ENCODE measurements at places on chromosomes 11 and 22. TPM values are rescaled to one million over a fixed set of nuclear protein-coding genes. Genes with fewer than 3 reads are reported as not detected.

- H3K4me3 ChIP-seq: no peak overlapping the region
- no peak for DNase-seq
- H3K27ac ChIP-seq: no peak overlapping the region
- H3K4me1 ChIP-seq: no peaks in the 10 kb centered on the region
- H3K36me3 ChIP-seq: no peaks in the 10 kb centered on the region
These were observed 813.3 kb downstream of the OPCML start for GRCh38 chr11:132718711-132719671.

DNA sequence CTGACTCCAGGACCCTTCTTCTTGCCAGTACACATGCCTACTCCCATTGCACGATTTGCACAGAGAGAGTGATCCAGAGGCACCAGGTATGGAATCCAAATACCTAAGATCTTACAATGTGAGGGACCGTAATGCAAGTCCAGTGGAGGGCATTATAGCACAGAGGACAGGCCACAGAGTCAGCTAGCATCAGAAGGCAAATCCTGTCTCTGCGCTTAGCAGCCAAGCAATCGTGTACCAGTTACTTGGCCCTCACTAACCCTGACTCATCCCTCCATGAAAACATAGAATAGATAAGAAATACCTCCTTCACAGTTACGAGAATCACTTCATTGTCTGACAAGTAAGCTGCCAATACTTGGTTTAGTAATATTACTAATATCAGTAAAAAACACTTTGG lies 69.7 kb upstream of the SLC6A5 start:
- no peak for DNase-seq
- H3K27me3 ChIP-seq: no peaks in the 10 kb centered on the region
- H3K36me3 ChIP-seq: no peaks in the 10 kb centered on the region
- no peak overlapping the region for H3K4me3 ChIP-seq
- H3K4me1 ChIP-seq: no peaks in the 10 kb centered on the region

- H3K36me3 ChIP-seq: peaks cover 6% of the 10 kb centered on the region
- H3K27ac ChIP-seq: no peak within 1 kb of the TSS
- peak within 1 kb of the TSS; percentile 69 for H3K4me3 ChIP-seq
- DNase-seq: no peak
These were observed at the start of gene MCAM for GRCh38 chr11:119316729-119317591. Gene MCAM (minus strand): TSS chr11:119317130. CDS start chr11:119317101, 29 bp downstream.

GRCh38 chr11:46237248-46238077 lies 40.0 kb upstream of the CREB3L1 start:
- DNase-seq: peak; percentile 96
- H3K4me1 ChIP-seq: peaks cover 34% of the 10 kb centered on the region
- H3K27ac ChIP-seq: peak overlapping the region; percentile 55

DNA sequence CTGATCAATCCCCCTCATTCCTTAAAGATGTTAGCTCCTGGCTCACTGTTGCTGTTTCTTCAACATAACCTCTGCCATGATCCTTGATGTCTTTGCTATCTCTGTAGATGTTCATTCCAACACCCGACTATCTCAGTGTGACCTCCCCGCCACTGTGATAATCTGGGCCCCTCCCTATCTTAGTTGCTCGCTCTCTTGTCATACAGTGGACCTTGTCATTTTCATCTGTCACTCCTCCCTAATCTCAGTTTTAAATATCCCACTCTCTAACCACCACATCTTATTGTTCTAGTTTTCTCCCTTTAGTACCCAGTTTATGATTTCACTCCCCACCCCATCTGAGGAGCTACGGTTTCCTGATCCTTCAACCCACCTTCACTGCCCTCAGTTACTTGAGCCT lies 379.2 kb downstream of the SOX6 start:
- H3K27me3 ChIP-seq: no peaks in the 10 kb centered on the region
- H3K4me1 ChIP-seq: no peaks in the 10 kb centered on the region
- no peak for DNase-seq

The SPON1 gene
- total RNA-seq: not detected

The CRYBA4 gene
- not detected for total RNA-seq

The SNU13 gene
- 286 TPM for total RNA-seq

The IPO7 gene
- 145 TPM for total RNA-seq
